ENCODE measurements at places on chromosomes 5 and 9.

DNA sequence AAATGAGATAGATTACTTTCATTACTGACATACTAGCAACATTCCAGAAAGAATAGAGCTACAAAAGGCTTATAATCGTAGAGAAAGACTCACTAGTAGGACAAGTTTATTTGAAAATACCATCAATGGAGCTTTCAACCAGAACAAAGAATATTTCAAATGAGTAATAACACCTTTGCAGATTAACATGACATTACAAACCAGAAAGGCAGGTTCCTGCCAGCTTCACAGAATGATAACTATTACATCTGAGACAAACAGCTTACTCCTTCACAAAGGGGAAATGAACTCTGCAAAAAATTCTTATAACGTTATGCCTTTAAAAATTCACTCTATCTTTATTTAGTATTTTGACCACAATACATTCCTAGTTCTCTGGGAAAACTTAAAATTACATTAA lies 103.1 kb downstream of the EPB41L4A start:
- DNase-seq: no peak

GRCh38 chr5:95080030-95080429 lies 204.9 kb downstream of the MCTP1 start:
- no peak for DNase-seq

DNA sequence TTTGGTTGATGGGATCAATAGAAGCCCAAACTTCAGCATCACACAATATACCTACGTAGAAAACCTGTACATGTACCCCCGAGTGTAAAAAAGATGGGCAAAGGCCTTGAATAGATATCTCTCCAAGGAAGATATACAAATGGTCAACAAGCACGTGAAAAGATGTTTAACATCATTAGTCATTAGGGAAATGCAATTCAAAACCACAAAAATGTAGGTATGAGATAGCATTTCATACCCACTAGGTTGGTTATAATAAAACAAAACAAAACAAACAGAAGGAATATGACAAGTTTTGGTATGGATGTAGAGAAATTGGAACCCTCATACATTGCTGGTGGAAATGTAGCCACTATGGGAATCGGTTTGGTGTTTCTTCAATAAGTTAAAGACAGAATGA lies 33.1 kb upstream of the PPARGC1B start:
- no peak for DNase-seq

- no peak for DNase-seq
Measured at GRCh38 chr5:33715661-33716060, 176.1 kb downstream of the ADAMTS12 start.

DNA sequence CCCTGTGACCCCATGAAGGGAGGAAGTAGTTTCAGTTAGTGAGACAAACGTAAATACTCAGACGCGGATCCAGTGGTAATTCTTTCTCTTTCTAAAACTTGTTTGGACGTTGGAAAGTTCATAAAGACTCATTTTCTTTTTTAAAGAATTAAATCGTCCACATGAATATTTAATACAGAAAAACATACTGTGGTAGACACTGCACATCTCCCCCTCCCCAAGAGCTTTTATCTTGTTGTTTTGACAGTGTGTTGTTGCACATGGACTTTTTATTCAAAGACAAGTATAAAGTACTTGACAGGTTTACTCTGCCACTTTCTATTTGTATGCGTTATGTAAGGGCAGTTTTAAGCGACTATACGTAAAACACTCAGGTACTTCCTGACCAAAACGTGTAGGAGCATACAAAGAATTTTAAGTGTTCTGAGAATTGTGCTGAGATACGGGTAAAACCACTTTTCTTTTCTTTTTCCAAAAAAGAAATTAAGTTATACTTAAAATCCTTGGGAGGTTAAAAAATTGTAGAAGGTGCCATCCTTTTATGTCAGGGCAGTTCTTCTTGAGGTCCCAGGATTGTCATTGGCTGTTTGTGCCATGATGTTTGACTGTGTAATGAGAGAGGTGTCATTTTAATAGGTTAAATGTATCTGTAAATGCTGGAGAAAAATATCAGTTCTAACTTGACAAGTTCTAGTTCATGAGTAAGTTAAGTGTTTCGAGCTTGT lies 1.3 kb downstream of the NIPBL start:
- no peak for DNase-seq
